ENCODE measurements at places on chromosomes 12 and 14. TPM values are rescaled to one million over a fixed set of nuclear protein-coding genes. Genes with fewer than 3 reads are reported as not detected.

- no peaks in the 10 kb centered on the region for H3K36me3 ChIP-seq
- H3K4me3 ChIP-seq = no peak overlapping the region
- no peak for DNase-seq
- no peak overlapping the region for H3K27ac ChIP-seq
- H3K4me1 ChIP-seq = no peaks in the 10 kb centered on the region
Observed at GRCh38 chr12:31362115-31362758, 36.3 kb upstream of the SINHCAF start.

GRCh38 chr14:90451961-90452360 lies 55.1 kb downstream of the CALM1 start:
- H3K4me3 ChIP-seq = no peak overlapping the region
- DNase-seq = no peak
- H3K27ac ChIP-seq = no peak overlapping the region
- no peaks in the 10 kb centered on the region for H3K4me1 ChIP-seq

GRCh38 chr14:64091217-64091616 lies 203.0 kb downstream of the ESR2 start:
- peaks cover 16% of the 10 kb centered on the region for H3K36me3 ChIP-seq
- DNase-seq = no peak
- no peaks in the 10 kb centered on the region for H3K4me1 ChIP-seq
- H3K27ac ChIP-seq = no peak overlapping the region
- no peak overlapping the region for H3K4me3 ChIP-seq
- no peaks in the 10 kb centered on the region for H3K27me3 ChIP-seq

DNA sequence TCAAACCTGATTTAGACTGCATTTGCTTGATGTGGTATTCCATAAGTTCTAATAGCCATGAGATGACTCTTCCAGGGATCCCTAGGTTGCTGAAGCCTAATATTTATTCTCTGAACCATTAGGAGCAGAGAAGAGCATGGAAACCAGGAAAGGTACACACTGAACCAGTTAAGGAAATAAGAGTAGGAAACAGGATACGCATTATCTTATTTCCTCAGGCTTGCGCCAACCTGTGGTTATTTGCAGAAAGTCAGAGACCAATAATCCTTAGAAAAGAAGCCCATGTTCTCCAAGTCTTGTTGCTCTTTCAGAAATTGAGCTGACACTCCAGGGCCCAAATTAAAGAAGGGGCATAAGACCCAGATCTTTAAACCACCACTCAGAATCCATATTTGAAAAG lies 41.8 kb upstream of the SMUG1 start:
- no peak overlapping the region for H3K27ac ChIP-seq
- peaks cover 2% of the 10 kb centered on the region for H3K4me1 ChIP-seq
- no peak for DNase-seq
- no peak overlapping the region for H3K4me3 ChIP-seq
- no peaks in the 10 kb centered on the region for H3K36me3 ChIP-seq

DNA sequence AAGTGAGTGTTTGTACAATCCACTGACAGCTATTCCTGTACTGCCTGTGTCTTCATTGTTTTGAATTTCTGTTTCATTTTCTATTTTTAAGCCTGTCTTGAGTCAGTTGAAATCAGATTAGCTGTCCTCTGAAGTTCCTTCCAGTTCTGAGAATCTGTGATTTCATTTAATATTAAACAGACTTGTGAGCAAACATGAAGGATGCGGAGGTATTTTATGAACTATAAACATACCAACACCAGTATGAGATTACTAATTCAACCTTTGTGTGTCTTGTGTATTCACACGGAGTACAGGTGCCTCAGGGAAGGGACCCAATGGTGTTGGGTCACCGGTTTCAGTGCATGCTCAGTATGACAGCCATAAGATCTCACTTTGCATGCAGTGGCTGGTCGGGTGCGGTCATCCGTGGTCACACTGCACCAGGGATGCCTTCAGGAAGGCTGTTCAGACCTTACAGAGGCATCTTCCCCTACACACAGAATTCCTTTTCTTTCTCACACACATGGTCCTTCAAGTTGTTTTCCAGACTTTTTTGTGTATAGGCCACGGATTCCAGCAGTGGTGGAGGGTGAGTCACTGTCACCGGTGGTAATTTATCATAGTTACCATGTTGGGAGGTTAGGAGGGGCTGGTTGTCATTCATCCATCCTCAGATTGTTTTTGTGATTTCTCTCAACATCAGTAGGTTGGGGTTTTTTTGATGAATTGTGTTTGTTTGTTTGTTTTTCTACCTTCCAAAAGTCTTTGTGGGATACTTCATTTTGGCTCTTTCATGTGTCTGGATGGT lies 103.0 kb upstream of the SFSWAP start:
- no peak overlapping the region for H3K27ac ChIP-seq
- no peak overlapping the region for H3K4me3 ChIP-seq
- H3K36me3 ChIP-seq = no peaks in the 10 kb centered on the region
- no peaks in the 10 kb centered on the region for H3K27me3 ChIP-seq
- no peak for DNase-seq
- no peaks in the 10 kb centered on the region for H3K4me1 ChIP-seq

GRCh38 chr12:24398605-24399004 lies 449.1 kb upstream of the SOX5 start:
- no peaks in the 10 kb centered on the region for H3K4me1 ChIP-seq
- no peaks in the 10 kb centered on the region for H3K36me3 ChIP-seq
- H3K4me3 ChIP-seq = no peak overlapping the region
- no peak for DNase-seq

DNA sequence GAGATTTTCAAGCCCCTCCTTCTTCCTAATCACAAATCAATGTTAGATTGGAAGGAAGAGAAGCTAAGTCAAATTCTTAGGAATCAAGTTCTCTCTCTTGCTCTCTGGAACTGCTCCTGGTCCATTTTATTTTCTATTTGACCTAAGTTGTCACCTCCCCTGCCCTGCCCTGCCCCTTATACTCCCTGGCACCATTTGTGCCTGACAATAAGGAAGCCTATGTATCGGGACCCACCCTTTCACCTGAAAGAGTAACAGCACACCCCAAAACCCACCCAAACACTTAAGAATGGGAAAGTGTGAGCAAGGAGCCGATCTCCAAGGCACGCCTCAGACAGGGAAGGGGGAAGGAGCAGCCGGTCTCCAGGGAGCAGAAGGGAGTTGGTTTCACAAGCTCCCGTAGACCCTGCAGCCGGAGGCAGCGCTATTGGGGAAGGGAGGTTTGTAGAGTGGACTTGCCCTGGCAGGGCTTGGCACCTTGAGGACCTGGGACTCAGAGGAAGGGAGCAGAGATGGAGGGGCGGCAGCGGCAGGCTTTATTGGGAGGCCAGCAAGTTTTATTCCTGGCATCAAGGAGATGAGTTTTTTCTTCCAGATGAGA lies 1.6 kb downstream of the LRRC74A start:
- no peak overlapping the region for H3K27ac ChIP-seq
- no peaks in the 10 kb centered on the region for H3K27me3 ChIP-seq
- DNase-seq = no peak
- no peaks in the 10 kb centered on the region for H3K4me1 ChIP-seq
- H3K36me3 ChIP-seq = no peaks in the 10 kb centered on the region

- no peak overlapping the region for H3K4me3 ChIP-seq
- DNase-seq = no peak
- no peaks in the 10 kb centered on the region for H3K36me3 ChIP-seq
- H3K27ac ChIP-seq = no peak overlapping the region
- peaks cover 30% of the 10 kb centered on the region for H3K4me1 ChIP-seq
- no peaks in the 10 kb centered on the region for H3K27me3 ChIP-seq
Observed at GRCh38 chr12:93705237-93705636, 28.1 kb downstream of the CRADD start.

- H3K27ac ChIP-seq = no peak overlapping the region
- no peaks in the 10 kb centered on the region for H3K4me1 ChIP-seq
- no peaks in the 10 kb centered on the region for H3K27me3 ChIP-seq
- H3K4me3 ChIP-seq = no peak overlapping the region
- DNase-seq = no peak
- no peaks in the 10 kb centered on the region for H3K36me3 ChIP-seq
Observed at GRCh38 chr12:25800101-25800500, 158.4 kb upstream of the RASSF8 start.

DNA sequence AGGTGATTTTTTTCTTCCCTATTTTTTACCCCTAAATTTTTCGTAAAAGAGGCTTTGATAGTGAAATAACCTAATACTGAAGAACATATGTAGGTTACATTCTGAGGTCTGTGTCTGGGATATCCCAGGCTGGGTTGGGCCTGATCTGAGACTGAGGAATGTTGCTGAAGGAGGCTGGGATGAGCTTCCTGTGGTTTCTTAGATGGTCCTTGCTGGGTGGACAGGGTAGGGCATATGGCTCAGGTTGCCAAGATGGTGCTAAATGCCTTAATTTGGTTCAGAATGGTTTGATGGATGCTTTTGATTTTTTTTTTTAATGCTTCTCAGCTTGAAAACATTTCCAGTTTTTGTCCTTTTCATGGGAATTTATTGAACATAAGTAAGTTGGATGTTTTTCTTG lies 124.6 kb upstream of the PMCH start:
- no peaks in the 10 kb centered on the region for H3K36me3 ChIP-seq
- no peak overlapping the region for H3K27ac ChIP-seq
- H3K4me1 ChIP-seq = no peaks in the 10 kb centered on the region
- H3K4me3 ChIP-seq = no peak overlapping the region
- no peaks in the 10 kb centered on the region for H3K27me3 ChIP-seq

- H3K27me3 ChIP-seq = no peaks in the 10 kb centered on the region
- H3K27ac ChIP-seq = no peak overlapping the region
- H3K4me1 ChIP-seq = peaks cover 22% of the 10 kb centered on the region
Observed at GRCh38 chr14:55585854-55586253, 5.8 kb downstream of the KTN1 start.

DNA sequence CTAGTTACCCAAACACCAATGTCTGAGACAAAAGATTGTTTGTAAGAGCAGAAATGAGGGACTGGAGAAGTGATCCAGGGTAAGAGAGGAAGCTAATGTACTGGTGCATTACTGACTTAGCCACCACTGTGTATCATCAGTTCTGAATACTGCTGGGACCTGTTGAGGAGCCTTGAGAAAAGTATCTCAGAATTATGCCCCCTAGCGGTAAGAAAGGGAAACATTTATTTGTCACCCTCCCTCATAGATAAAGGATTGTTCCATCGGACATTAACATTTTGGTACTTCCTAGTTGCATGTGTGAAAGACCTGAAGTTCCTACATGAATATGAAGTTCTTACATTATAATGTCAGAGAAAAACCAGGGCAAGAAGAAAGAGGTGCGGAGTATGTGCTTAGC lies 612.5 kb downstream of the FSCB start:
- no peaks in the 10 kb centered on the region for H3K4me1 ChIP-seq
- H3K27ac ChIP-seq = no peak overlapping the region
- no peaks in the 10 kb centered on the region for H3K36me3 ChIP-seq
- H3K27me3 ChIP-seq = no peaks in the 10 kb centered on the region

DNA sequence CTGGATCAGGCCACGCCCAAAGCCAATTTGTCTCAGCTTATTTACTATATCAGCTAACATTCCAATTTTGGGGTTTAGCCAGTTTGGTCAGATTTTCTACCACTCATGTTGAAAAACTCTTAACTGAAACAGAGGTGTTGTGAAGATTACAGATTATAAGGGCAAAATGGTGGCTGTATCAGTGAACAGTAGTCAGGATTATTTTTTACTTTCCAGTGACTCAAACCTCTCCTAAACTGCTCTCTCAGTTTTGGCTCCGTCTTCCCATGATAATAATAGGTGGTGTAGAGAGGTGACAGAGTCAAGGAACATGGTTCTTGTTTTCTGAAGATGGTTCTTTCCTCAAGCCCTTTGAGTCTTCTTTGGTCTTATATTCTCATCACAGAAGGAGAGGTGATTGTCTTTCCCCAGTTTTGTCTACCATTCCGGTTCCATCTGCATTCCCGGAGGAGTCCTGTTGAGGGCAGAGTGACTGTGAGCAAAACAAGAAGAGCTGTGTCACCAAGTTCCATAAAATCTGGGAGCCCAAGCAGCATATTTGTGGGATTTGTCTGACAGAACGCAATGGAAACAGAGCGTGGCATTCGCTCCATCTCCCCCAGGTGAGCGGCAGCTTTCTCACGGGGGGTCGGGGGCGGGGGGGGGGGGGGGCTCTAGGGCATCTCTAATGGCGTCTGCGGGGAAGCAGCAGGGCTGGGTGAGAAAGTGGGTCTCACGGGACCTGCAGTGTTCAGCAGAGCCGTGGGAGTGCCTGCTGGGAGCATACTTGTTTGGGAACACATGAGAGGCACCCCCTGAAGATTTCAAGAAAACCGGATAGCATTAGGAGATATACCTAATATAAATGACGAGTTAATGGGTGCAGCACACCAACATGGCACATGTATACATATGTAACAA lies 59.1 kb downstream of the TBC1D30 start:
- H3K36me3 ChIP-seq = no peaks in the 10 kb centered on the region
- H3K4me3 ChIP-seq = no peak overlapping the region
- DNase-seq = no peak
- H3K27me3 ChIP-seq = no peaks in the 10 kb centered on the region
- no peaks in the 10 kb centered on the region for H3K4me1 ChIP-seq

DNA sequence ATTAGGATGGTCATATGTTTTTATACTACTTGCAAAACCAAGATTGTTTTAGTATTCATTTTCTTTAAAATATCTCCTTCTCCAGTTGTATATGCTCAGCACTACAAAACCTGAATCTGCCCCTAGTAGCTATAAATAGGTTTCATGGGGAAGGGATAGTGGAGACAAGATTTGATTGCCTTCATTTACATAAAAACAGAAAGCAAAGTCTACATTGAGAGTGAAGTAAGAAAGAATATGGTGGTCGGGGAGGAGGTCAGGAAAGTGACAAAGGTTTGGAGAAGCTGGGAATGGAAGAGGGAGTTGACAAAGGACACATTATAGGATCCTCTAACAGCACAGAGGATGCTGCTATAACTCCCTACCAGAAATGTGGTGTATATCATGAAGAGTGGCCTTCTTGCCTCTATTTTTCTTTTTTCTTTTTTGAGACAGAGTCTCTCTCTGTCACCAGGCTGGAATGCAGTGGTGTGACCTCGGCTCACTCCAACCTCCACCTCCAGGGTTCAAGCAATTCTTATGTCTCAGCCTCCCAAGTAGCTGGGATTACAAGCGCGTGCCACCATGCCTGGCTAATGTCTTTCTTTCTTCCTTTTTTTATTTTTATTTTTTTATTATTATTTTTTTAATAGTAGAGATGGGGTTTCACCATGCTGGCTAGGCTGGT lies 6.6 kb upstream of the LRP6 start:
- H3K27me3 ChIP-seq = no peaks in the 10 kb centered on the region
- H3K4me3 ChIP-seq = no peak overlapping the region

DNA sequence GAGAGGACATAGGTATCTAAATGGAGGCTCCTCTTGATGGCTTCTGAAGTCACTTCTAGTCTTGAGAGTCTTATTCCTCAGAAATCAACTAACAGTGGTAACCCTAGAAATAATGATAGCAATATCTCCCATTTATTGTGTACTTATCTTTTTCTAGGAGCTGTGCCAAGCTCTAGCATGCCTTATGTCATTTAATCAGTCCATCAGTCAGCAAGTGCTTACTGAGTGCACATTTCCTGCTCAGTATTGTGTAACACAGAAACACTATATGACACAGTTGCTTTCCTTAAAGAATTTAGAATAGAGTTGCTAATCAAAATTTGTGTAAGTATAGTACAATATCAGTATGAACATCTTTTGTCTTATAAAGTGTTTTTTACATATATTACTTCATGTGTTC lies 36.6 kb downstream of the KRT76 start:
- DNase-seq = no peak
- no peaks in the 10 kb centered on the region for H3K36me3 ChIP-seq
- no peak overlapping the region for H3K27ac ChIP-seq

The LRRC43 gene
- 10.7 TPM for total RNA-seq

The HEATR5A gene
- total RNA-seq = 54.0 TPM

The CTDSP2 gene
- total RNA-seq = 179 TPM

The ARMH4 gene
- total RNA-seq = 14.2 TPM

The BDKRB1 gene
- total RNA-seq = 0.23 TPM

The TMEM179 gene
- total RNA-seq = not detected
